Sigmoid colon (tissue), 7 donors: ENCODE measurements at places on chromosomes 4 and X. TPM values are rescaled to one million over a fixed set of nuclear protein-coding genes. Genes with fewer than 3 reads are reported as not detected.

The NSUN7 gene
- total RNA-seq: 7.5 TPM

The GNRHR gene
- total RNA-seq: not detected

The SMIM43 gene
- total RNA-seq: 0.54 TPM

The ARX gene
- not detected for total RNA-seq

The PPP2R2C gene
- 1.6 TPM for total RNA-seq

The F8A3 gene
- total RNA-seq: 11.3 TPM

The MORC4 gene
- 11.2 TPM for total RNA-seq

The GPM6B gene
- 29.8 TPM for total RNA-seq

The SLC10A6 gene
- total RNA-seq: 2.8 TPM

The AKAP14 gene
- total RNA-seq: not detected

The HMGN5 gene
- total RNA-seq: 5.3 TPM

The ZCCHC12 gene
- 2.2 TPM for total RNA-seq

The LRP2BP gene
- 2.2 TPM for total RNA-seq

The AMER1 gene
- 4.3 TPM for total RNA-seq

The CYSLTR1 gene
- total RNA-seq: 3.0 TPM

The MAGEA6 gene
- not detected for total RNA-seq

The TMEM47 gene
- total RNA-seq: 98.1 TPM

The BMPR1B gene
- 1.7 TPM for total RNA-seq

The RAB33A gene
- total RNA-seq: 1.3 TPM

The KLHL4 gene
- 2.1 TPM for total RNA-seq

The BRS3 gene
- not detected for total RNA-seq

The NPY2R gene
- total RNA-seq: 2.1 TPM

The VEGFC gene
- total RNA-seq: 4.3 TPM
